Thymus (tissue), 14 donors: ENCODE measurements at places on chromosomes 5 and 9. TPM values are rescaled to one million over a fixed set of nuclear protein-coding genes. Genes with fewer than 3 reads are reported as not detected.

- no peak overlapping the region for H3K27ac ChIP-seq
- no peaks in the 10 kb centered on the region for H3K36me3 ChIP-seq
- DNase-seq: no peak
Observed at GRCh38 chr5:143471041-143471509, 67.6 kb upstream of the NR3C1 start.

GRCh38 chr5:122165559-122166078, 36.3 kb downstream of the ZNF474 start:
- H3K27me3 ChIP-seq: no peaks in the 10 kb centered on the region
- no peak for DNase-seq
- no peaks in the 10 kb centered on the region for H3K4me1 ChIP-seq
- no peak overlapping the region for H3K27ac ChIP-seq
- no peaks in the 10 kb centered on the region for H3K36me3 ChIP-seq

DNA sequence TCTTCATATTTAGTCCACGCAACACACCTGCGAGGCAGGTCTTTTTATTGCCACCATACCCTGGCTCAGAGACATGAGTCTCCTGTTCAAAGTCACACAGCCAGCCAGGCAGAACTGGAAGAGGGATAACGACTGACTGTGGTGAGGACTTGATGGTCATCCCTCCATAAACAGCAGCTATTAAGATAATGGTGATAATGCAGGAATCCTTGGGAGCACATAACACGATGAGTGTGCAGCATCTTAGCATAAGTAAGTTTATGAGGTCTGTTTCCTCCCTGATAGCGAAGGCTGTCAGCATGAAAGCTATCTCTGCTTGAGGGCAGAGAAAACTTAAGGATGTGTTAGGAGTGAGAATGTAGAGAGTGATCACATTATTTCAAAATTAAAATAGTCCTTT, 30.9 kb downstream of the KCTD16 start:
- DNase-seq: no peak
- H3K4me1 ChIP-seq: no peaks in the 10 kb centered on the region
- H3K4me3 ChIP-seq: no peak overlapping the region
- no peaks in the 10 kb centered on the region for H3K36me3 ChIP-seq

DNA sequence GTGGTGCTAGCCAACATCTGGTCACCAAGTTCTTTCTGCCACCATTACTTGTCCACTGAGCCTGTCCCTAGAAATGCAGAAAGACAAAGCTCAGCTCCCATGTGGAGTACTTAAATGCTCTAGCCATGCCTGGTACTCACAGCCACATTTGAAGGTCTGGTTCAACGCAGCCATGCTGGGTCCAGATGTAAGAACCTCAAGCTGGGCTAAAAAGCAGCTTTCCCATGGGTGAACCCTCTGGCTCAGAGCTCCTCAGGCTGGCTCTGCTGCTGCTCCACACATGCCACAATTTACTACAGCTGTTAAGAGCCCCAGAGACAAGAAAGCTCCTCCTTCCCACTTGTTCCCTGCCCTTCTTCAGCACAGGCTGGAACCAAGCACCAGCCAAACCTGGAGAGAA, 97.1 kb upstream of the LRRTM2 start:
- H3K36me3 ChIP-seq: no peaks in the 10 kb centered on the region
- H3K4me1 ChIP-seq: peaks cover 4% of the 10 kb centered on the region
- no peaks in the 10 kb centered on the region for H3K27me3 ChIP-seq
- H3K27ac ChIP-seq: no peak overlapping the region

- H3K4me3 ChIP-seq: no peak overlapping the region
- DNase-seq: no peak
Observed at GRCh38 chr5:145824040-145824439, 11.1 kb downstream of the PRELID2 start.

The KIF12 gene
- 7.8 TPM for total RNA-seq

The ITGA2 gene
- 4.1 TPM for total RNA-seq

The ARHGEF28 gene
- 7.3 TPM for total RNA-seq

The OTP gene
- total RNA-seq: 0.05 TPM

The PRDM12 gene
- not detected for total RNA-seq

DNA sequence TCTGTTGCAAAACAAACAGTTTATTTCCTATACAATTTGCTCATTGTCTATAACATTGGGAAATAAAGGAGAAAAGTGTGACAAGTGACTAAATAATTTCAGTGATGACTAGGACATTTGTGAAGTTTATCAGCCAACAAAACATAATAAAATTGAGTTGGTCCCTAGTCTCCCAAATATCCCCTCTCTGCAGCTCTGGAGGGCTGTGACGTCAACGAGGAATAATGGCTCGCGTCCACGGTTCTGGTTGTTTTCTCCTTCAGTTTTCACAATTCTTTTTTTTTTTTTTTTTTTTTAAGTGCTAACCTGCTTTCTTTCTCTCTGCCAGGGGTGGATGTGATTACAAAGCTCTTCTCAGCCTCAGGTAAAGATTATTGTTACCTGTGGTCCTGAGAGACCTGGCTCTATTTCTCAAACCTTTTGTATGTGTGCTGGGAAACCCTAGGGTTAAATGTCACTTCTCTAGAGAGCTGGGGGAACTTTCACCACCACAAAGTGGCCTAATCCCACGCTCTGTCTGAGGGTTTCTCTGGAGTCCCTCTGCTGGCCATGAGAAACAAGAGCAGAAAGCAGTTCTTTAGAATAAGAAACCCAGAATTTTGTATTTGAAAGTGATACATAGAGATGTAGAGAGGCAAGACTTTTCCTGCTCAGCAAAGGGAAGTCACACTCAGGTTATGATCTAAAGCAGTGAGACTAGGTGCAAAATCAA, 36.2 kb upstream of the ANKRD55 start:
- peaks cover 5% of the 10 kb centered on the region for H3K4me1 ChIP-seq
- DNase-seq: peak; percentile 15
- no peaks in the 10 kb centered on the region for H3K27me3 ChIP-seq
- no peaks in the 10 kb centered on the region for H3K36me3 ChIP-seq
- no peak overlapping the region for H3K4me3 ChIP-seq
- no peak overlapping the region for H3K27ac ChIP-seq

DNA sequence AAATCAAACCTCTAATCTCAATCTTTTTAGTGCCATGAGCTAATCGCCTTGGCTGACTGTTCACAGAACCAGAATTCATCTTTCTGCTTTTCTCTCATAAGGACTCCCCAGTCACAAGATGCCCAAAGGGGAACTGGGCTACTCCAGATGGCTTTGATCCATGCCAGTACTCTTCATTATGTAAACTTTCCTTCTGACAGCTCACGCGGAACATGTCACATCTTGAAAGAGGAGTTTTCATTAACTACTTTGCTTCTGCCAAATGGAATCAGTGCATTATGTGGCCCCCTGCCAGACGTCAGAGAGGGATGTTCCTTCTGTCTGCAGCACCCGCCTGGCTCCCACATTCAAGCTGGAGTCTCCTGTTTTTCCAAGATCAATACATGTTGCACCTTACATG, 142.1 kb upstream of the NMUR2 start:
- no peaks in the 10 kb centered on the region for H3K36me3 ChIP-seq
- H3K27ac ChIP-seq: no peak overlapping the region
- no peak for DNase-seq
- H3K4me1 ChIP-seq: no peaks in the 10 kb centered on the region

- no peaks in the 10 kb centered on the region for H3K36me3 ChIP-seq
- no peak overlapping the region for H3K4me3 ChIP-seq
- peaks cover 23% of the 10 kb centered on the region for H3K27me3 ChIP-seq
- no peak for DNase-seq
- no peaks in the 10 kb centered on the region for H3K4me1 ChIP-seq
- H3K27ac ChIP-seq: no peak overlapping the region
Observed at GRCh38 chr5:154166901-154167791, 23.4 kb upstream of the GALNT10 start.

The MAMDC2 gene
- 0.47 TPM for total RNA-seq

DNA sequence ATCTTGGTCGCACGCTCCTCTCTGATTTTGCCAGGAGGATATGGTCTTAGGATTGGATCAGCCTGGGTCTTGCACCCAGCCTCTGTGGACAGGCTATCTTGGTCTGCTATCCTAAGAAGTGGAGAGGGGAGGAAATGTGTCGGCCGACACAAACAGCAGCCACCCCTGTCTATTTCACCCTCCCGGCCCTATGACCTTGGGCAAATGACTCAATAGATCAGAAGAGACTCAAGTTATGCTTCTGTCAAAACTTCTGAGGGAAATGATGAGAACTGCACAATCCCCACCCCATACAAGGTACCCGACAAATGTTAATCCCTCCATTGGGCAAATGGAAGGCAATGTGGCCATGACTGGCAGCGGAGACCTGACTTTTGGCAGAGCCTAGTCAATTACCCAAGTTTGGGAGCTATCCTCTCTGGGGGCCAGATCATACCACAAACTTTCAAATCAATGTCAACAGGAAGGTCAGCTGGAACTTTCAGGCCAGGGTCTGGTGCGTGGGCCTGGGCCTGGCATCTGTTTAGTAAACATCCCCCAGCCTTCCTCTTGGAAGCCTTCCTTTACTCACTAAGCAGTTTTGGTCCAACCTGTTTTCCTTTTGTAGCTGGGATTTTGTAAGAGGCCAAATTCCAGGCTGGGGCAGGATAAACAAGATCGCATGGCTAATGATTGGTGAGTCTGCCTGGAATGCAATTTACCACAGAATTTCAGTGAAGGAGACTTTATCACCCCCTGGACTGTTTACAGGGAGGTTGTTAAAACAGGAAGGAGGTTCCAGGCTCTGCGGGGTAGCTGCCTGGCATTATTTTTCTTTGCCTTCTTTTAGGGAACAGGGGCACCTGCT, 64.2 kb upstream of the CPEB4 start:
- H3K4me3 ChIP-seq: no peak overlapping the region
- peaks cover 2% of the 10 kb centered on the region for H3K4me1 ChIP-seq
- H3K36me3 ChIP-seq: no peaks in the 10 kb centered on the region
- H3K27me3 ChIP-seq: no peaks in the 10 kb centered on the region

DNA sequence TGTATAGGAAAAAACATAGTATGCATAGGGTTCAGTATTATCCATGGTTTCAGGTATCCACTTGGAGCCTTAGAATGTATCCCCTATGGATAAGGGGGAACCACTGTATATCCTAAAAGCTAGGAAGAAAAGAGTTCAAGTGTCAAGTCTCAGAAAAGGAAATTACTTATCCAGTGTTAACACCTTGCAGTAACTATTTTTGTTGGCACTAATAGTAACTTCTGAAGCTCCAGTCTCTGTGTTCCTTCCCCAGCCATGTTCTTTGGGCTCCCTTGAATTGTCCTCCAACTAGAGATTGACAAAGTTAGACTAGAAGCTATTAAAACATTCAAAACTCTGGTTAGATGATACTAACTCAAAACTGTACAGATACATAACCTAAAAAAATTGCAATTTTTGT, 370.8 kb downstream of the NFIB start:
- H3K27me3 ChIP-seq: no peaks in the 10 kb centered on the region
- no peak for DNase-seq
- no peaks in the 10 kb centered on the region for H3K36me3 ChIP-seq
- H3K27ac ChIP-seq: no peak overlapping the region
- no peaks in the 10 kb centered on the region for H3K4me1 ChIP-seq

The FYB1 gene
- 71.8 TPM for total RNA-seq

DNA sequence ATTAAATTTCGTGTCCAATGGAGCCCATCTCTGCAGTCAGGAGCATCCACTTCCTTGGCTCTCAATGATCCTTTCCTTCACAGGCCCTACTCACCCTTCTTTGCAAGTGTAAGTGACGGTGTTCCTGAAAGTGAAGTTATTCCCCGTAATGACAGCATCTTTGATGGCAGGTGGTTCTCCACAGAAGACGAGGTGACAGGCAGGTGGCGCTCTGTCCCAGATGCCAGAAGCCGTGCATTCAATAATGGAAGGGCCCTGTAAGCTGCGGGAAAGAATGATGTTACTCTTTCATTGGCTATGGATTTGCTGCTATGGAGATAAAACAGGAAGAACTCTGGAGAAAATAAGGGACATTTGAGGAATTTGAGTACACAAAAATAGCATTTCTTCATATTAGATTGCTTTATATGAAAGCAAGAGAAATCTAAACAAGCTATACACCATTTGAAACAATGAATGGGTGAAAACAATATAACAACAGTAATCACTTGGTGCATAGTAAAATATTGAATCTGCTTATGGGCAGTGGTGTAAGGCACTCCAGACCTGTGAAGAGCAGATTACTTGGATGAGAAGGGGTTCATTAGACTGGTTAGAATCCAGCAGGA, 89.9 kb upstream of the TXNDC8 start:
- peak; percentile 13 for DNase-seq
- no peak overlapping the region for H3K4me3 ChIP-seq
- H3K4me1 ChIP-seq: no peaks in the 10 kb centered on the region
- no peak overlapping the region for H3K27ac ChIP-seq
- H3K27me3 ChIP-seq: no peaks in the 10 kb centered on the region
- no peaks in the 10 kb centered on the region for H3K36me3 ChIP-seq
